ENCODE measurements at places on chromosomes 16 and 17.

- no peak for DNase-seq
Observed at GRCh38 chr17:4537451-4538235, 17.5 kb downstream of the MYBBP1A start.

- peak; percentile 62 for DNase-seq
Observed at GRCh38 chr16:55711959-55712876, 56.4 kb downstream of the SLC6A2 start.

DNA sequence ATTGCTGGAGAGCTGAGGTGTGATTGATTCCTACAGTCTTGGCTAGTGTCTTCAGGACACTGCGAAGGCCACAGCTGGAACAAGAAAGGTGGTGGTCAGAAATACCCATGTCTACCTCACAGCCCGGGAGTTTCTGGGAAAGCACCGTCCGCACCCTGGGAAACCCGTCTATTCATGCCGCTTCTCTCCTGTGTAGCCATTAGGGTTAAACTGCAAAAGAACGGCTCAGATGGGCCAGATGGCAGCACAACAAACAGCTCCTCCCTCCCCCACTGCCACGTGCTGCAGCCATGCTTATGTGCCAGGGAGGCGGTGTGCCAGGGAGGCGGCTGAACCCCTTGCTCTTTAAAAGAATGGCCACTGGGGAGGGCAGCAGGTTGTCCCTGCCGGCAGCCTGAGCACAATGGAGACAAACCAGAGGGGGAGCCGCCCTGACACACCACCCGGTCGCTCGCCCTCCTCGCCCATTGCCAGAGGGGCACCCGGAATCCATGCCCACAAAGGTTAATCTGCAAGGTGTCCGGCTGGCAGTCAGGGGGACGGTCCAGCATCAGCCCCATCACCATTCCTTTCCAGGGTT is 65.2 kb downstream of the CYTH1 start:
- peak; percentile 54 for DNase-seq

DNA sequence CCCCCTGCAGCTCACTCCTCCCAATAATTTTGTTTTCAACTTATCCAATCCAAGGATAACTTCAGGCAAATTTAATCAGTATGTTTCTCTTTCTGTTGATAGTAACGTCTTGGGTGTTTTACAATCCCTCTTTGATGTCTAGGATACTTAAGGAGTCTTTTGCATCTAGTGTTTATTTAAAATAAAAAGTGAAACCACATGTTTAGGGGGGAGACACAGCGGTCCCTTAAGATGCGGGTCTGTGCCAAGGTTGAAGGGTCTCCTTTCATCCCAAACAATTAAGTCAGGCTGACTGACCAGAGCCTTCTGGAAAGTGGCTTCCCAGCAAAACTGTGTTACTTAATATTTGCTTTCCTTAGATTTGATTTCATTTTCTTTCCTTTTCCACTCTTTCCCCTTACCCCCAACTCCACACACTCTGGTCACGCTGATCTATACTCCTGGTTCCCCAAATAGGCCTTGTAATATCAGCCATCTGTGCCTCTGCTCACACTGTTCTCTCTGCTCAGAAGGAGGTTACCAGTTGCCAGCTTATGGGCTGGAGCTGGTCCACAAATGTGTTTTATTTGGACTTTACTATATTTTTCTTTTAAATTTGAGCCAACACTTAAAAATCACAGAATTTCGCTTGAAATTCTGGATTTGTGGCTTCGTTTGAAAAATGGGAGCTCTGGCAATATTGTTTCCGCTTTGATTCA is 11.2 kb downstream of the ANKS4B start:
- no peak for DNase-seq

DNA sequence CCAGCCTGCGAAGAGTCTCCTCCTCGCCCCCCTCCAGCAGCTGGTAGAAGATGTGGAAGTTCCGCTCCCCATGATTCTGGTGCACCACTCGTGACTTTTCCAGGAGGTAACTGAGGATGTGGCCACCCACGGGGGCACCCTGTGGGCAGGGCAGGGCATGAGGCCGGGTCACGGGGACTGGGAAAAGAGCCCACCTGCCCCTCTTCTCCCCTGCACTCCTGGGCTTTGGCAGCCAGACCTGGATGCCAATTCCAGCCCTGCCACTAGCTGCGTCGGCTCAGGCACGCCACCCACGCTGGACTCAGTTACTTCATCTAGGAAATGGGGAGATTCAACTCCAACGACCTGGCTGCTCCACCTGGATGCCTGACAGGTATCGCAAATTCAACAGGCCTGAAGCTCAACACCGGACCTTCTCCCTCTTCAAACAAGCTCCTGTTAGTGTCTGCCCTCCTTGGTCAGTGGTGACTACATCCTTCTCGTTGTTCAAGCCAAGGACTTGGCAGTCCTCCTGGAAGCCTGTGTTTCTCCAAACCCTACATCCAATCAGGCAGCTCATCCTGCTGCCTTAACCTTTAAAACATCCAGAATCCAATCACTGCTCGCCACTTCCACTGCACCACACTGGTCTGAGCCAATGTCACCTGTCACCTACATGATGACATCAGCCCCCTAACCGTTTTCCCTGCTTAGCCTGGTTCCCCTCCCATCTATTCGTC is 11.6 kb downstream of the MYO1C start:
- no peak for DNase-seq

- DNase-seq = no peak
Observed at GRCh38 chr17:74053712-74054078, 149.8 kb upstream of the RPL38 start.

DNA sequence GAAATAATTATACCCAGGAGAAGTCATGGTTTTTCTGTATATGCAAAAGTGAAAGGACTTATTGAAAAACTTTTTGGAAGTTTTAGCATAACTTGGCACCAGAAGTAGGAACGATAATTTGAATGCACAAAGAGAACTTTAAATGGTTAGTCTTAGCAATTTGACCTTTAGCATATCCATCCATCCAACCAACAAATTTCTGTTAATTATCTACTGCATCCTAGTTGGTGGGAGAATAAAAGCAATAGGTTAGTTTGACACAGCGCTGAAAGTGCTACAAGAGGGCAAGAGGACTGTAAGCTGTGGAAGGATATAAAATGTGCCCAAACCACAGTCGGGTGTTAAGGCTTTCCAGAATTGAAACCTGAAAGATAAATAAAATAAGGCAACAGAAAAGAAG is 17.6 kb downstream of the SPAG9 start:
- DNase-seq = no peak

DNA sequence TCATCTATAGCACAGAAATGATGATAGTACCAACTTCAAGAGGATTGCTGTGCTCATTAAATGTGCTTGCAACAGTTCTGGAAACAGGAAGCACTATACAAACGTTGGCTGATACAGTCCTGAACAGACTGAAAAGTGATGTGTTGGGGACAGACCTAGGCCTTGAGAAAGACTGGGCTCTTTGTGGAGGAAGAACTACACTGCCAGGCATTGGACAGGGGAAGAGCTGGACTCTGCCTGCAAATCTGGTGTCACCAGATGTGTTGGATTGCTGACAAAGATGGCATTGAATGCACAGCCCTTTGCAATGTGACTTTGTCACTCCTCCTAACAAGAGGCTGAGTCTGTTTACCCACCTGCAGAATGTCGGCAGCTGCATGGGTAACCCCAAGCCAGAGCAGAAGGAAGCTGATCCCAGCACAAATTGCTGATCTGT is 12.4 kb upstream of the ST6GALNAC2 start:
- DNase-seq = no peak

DNA sequence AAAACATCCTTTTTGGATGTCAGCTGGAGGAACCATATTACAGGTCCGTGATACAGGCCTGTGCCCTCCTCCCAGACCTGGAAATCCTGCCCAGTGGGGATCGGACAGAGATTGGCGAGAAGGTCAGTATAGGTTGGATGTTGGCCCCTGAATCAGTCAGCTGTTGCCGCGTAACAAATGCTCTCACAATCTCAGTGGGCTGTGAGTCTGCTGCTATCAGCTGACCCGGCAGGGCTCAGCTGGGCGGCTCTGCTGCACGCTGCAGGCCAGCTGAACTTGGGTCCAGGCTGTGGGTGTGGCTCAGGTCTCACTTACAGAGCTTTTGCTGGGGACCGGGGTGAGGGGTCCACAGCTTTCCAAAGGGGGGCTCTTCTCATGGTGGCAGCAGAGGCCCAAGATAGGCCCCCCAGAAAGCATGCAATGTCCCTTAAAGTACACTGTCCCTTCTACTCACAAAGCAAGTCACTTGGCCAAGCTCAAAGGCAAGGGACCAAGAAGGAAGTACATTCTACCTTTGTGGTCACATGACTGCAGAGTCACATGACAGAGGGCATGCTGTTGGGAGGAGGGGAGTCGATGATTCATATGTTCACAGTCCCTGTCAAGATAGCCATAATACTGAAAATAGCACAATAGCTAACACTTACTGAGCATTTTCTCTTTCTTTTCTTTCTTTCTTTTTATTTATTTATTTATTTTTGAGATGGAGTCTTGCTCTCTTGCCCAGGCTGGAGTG is 134.2 kb downstream of the ABCC1 start:
- DNase-seq = peak; percentile 15

- DNase-seq = no peak
Observed at GRCh38 chr16:3161235-3162018, 26.6 kb upstream of the OR1F1 start.

- DNase-seq = peak; percentile 83
Observed at GRCh38 chr16:8852534-8852933, 16.3 kb downstream of the CARHSP1 start.

DNA sequence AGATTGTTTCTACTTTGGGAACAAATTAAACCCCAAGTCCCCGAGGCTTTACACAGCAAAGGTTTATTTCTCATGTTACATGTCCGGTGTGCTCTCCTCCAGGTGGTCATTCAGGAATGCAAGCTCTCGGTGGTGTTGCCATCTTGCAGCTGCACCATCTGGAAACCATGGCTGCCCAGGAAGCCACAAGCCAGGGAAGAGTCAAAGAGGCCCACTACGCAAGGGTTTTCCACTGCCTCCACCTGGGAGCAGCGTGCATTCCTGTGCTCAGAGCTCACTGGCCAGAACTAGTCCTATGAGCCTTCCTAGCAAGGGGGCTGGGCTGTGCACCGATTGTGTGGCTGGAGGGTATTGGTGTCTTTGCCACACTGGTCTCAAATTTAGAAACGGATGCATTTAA is 128.8 kb upstream of the FOXF1 start:
- DNase-seq = no peak

- DNase-seq = peak; percentile 72
Observed at GRCh38 chr17:41322094-41322902, 6.8 kb upstream of the KRTAP17-1 start.

DNA sequence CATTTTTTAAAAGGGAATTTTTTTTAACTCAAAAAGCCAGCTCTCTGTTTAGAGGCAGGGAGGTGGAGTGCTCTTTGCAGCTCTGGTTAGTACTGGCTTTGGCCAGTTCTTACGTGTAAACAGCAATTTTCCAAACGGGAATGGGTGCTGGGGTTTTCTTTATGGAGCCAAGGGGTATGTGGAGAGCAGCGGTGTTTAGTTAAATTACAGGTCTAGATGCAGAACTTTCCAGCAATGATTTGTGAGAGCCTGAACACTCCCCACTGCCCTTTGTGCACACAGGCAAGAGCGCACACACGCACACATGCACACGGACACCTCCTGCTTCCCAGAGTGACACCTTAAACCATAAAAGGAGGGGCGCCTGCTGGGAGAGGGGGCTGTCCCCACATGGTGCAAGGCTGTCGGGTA is 140.2 kb downstream of the MSI2 start:
- DNase-seq = no peak

GRCh38 chr17:78355045-78355641 is 4.7 kb downstream of the SOCS3 start:
- no peak for DNase-seq

DNA sequence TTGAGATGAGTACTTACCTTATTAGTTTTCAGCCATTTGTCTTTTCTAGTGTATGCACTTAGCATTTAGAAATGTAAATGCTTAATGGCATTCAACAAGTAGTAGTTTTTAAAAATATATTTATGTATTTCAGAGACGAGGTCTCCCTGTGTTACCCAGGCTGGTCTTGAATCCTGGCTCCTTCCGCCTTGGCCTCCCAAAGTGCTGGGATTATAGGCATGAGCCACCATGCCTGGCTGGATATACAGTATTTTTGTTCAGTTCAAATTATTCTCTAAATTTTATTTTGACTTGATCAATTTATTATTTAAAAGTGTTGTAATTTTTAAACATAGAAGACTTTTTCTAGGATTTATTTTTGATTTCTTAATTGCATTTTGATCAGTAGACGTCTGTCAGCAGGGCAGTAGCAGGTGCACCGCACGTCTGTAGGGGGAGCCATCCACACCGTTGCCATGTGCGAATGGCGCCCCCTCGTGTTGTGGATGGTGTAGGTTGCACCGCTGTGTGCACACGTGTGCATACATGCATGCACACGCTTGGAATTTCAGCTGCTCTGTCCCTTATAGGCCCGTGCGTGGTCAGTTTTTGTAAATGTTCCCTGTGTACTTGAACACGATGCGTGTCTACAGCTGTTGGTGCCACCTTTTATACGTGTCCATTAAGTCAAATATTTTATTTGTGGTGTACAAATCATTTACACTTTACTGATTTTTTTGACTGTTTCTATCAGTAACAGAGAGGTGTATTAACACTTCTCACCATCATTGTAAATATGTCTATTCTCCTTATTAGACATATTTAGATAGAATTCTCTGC is 30.6 kb downstream of the RPTOR start:
- DNase-seq = peak; percentile 95

DNA sequence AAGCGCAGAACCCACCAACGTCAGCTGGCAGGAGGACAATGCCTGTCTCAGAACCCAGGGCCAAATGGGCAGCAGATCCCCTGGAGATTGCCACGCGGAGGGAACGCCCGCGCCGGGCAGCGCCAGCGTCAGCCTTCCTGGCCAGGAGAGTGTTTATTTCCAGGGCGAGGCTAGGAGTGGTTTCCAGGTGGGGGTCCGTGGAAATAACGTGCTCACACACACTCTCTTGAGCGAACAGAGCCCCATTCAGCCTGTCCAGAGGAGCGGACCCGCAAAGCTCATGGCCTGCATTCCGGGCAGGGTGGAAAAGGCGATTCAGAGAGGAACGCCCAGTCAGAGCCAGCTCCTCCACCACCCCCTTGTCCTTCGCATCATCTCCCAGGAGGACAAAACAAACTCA is 40.3 kb downstream of the SDK2 start:
- no peak for DNase-seq

DNA sequence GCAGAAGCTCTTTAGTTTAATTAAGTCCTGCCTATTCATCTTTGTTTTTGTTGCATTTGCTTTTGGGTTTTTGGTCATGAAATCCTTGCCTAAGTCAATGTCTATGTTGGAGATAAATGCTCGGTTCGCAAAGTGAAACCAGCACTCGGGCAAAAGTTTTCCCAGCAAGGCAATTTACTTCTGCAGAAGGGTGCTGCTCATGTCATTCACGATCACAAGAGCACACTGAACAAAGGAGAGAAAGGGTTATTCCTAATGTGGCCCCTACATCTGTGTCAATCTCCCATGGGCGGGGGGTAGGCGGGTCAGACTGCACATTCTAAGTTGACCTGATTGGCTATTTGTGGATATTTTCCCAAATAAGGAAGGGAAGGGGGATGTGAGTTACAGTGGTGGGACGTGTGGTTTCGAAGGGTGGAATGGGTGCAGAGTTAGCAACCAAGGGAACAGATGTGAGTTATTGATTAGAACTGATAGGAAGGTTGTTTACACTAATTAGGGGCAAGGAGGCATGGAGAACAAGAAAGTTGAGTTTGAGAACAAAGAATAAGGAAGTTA is 23.0 kb downstream of the ATF7IP2 start:
- DNase-seq = no peak
